ENCODE measurements at places on chromosomes 13 and 19.

DNA sequence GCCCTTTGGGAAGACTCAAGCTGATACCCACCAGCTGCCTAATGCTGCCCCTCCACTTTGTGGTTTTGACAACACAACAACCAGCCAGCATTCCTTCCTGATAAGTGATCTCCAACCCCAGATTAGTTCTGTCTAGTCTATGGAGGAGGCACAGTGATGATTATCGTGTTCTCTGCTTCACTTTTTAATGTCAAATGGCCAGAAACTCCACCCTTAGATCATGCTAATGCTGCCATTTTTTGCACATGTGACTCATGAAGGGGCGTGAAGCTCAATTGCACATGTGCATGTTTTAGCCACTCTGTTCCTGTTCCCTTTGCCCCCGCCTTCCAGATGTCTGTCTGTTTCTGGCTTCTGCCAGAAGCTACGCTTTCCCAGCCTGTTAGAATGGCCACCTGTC lies 199.8 kb downstream of the COG6 start:
- no peak for DNase-seq

GRCh38 chr13:103068836-103069235 lies 2.6 kb upstream of the SLC10A2 start:
- no peak for DNase-seq

DNA sequence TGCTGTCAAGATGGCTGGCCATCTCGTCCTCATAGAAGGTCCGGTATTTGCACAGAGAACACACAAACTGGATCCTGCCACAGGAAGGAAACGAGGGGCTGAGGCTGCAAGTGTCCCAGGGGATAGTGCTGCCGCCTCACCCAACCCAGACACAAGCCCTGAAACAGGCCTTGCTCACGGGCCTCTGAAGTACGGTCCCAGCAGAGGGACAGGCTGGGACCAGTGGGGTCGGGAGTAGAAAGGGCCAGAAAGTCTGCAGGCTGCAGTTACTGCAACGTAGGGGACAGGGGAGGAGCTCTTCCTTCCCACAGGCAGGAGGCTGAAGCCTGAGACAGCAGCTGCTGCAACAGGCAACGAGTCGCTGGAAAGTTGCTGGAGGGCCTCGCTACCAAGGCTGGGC lies 18.2 kb upstream of the AKAP8 start:
- DNase-seq, result no peak

DNA sequence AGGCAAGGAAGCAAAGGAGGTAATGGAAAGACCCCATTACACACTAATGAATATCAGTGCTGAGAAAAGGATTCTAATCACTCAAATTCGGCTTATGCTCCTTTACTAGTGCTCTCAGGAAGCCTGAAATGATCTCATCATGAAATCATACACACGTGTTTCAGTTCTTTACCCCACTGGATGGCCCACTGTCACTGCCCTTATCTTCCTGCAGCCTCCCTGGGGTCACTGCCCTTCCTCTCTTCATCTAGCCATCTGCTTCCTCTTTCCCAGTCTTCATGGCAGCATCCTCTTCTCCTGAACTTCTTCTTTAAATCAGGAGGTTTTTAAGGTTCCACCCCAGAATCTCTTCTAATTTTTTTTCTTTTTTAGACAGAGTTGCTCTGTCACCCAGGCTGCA lies 27.9 kb upstream of the EEF1AKMT1 start:
- no peak for DNase-seq

- DNase-seq, result no peak
Observed at GRCh38 chr19:10966809-10967208, 6.0 kb downstream of the SMARCA4 start.

GRCh38 chr13:112159575-112160547 lies 92.9 kb downstream of the SOX1 start:
- no peak for DNase-seq

DNA sequence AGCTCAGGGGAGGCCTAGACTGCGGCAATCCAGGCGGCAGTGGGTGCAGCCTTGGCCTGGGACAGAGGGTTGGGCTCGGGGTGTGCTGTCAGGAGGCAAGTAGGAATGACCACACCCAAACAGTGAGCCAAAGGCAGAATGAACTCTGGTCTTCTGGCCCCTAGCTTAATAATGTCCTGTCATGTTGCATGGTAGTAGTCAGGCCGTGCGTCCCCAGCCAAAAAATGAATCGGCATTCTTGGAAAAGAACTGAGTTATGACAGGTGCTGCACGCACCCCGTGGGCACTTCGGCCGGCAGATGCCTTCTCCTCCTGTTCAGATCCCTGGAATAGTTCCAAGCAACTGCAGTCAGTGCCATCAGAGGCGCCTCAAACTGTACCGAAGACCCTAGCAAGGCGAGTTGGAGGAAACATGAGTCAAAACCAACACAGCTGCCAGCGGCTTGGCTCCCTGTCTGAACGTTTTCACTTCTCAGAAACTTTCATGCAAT lies 55.9 kb downstream of the ATP7B start:
- no peak for DNase-seq

DNA sequence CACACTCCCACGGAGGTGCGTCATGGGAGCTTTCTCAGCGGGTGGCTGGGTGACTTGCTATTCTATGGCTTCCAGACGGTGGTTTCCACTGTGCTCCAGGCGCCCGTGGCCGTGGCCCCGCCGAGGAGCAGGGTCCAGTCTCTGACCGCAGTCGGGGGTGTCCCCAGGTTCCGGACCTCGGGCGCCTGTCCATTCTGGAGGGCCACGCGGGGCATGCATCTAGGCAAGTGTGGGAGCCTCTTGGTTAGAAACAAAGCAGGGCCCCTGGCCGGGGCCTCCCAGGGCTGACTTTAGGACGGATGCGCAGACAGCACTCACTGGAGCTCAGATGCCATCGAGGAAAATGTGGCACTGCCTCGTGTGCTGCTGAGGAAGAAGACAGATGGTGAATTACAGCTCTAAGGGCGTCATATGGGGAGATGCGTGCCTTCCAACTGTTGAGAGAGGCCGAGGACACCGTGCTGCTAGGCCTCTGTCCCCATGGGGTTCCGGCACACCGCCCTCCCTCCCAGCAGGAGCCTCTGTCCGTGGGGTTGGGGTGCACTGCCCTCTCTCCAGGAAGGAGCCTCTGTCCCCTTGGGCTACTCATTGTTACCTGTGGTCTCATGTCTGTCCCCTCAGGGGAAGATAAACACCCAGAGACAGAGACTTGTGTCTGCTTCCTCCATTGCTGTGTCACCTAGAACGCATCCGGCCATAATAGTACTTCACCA lies 38.1 kb downstream of the TMEM255B start:
- no peak for DNase-seq

GRCh38 chr13:44155422-44156293 lies 218.0 kb upstream of the SERP2 start:
- no peak for DNase-seq
